Erythroblast (primary cell): ENCODE measurements at places on chromosomes 12 and 14.

DNA sequence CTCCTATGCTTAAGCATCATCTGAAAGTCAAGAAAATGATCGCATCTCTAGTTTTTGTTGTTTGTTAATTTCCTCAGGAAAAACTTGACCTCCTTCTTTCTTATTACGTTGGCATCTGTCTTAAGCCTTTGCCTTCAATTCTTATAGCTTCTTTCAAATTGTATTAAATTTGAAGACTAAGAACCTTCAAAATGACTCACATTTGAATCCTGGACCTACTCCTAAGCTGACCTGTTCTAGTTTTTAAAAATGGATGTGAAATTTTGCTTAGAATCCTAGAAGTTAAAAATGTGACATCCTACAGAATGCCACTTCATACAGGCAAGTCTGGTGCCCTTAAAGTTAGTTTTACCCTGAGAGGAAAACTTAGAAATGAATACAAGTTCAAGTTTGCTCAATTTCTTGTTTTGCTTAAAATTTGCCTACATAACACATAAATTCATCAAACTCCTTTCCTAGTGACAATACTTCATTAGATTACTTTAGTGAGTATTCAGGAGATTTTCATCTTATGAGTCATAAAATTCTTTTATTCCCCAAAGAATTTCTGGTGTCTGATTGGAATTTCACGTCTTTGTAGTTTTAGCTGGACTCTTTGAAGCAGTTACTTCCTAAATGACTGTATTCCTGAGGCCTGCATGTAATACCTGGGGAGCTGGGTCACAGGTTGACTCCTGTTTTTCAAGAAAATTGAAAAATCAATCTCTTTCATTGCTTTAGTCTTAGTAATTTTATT, 152.3 kb downstream of the MSRB3 start:
- DNase-seq, result no peak

GRCh38 chr12:9335867-9336266, 127.7 kb upstream of the PZP start:
- no peak for DNase-seq

DNA sequence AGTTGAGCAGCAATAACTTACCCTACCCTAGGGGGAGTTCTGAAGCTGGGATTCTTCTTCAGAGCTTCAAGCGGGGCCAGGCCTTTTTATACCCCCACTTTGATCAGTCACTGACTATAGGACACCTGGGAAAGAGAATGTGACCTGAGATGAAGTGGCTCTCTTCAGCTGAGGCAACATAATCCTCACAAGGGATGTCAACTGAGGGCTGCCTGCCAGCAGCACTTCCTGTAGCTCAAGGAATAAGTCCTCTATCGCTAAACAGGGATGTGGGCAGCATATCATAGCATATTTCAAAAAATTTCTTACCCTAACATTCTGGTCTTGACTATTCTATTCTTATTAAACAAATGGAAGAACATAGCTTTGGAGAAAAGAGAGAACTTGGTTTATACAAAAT, 17.4 kb downstream of the LGALS3 start:
- DNase-seq, result no peak

DNA sequence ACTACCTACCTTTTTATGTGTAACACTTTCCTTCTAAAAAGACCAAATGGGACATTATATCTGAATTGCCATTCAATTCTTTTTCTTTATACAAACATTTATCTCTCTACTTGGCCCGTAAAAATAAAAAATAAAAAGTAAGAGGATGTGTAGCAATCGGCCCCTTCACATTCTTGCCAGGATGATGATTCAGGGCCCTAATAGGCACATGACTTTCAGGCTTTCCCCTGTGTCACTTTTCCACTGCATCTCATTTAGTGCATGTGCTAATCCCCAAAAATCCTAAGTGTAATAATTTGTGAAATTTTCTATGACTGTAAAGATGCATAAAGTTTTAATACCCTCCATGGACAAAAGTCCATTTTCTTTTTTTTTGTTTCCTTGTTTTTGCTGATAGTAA, 23.0 kb upstream of the ATP2B1 start:
- peak; percentile 35 for DNase-seq

DNA sequence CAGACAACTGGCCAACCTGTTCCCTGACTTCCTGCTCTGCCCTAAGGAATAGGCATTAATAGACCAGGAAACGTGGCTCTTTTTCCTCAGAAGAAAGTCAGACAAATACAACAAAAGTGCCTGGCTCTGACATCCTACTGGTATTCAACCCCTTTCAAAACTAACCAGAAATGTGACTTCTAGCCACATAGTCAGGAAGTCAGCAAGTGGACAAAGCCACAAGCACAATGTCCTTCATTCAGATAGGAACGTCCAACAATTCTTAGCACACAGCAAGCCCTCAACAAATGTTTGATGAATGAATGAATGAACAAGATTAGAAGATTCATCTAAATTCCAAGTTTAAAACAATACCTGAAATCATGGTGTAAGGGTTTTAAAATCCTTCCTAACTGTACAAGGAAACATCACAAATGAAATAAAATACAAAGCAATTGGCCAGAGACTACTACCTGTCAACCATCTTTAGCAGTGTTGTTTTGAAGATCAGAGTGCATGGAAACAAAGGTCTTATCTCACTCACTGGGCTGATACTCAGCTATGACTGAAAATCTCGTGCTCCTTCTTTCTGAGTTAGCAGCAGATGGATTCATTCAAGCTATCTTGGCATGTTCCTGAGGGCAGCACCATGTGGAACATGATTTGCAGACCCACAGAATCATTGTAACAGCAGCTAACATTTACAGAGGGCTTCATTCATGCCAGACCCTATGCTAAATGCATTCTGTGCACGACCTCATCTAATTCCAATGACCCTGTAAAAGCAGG, 16.5 kb downstream of the APPL2 start:
- no peak for DNase-seq

DNA sequence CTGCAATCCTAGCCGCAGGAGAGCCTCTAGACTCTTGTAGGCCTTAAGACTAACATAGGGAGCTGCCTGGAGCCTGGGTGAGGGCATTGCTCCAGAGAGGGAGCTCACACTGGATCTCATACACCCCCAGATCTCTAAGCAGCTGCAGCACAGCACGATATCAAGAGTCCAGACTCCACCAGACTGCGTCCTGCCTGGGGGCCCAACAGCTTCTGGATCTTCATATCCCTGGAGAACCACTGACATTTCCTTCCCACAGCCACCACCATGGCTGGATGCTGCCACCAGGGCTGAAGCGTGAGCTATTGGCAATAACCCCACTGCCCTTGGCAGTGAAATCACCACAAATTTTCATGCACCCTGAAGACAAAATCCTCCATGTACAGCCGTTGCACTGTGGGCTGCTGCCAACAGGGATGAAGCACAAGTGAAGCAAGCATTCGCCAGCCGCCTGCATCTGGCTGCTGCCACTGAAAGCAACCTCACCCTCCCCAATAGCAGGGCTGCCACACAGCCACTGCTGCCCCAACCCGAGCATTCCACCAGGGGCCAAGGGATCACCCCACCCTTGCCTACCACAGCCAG, 28.2 kb downstream of the CACNA2D4 start:
- DNase-seq, result no peak

DNA sequence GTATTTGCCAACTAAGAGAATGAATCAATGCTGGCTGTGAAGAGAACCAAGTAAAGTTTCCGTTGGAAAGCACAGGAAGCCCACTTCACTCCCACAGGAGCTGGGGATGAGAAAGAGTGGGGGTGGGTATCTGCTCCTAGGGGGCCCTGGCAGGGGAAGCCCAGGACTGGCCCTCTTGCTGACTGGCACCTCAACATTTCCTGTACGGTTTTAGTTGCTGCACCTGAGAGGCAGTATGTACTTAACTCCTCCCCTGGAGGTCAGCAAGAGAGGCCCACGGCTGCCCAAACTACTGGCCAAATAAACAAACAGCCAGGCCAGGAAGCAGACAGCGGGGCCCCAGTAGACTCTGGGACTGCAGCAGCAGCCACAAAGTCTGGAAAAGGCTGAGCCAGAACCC, 33.8 kb upstream of the VWF start:
- DNase-seq, result no peak
